ENCODE measurements at places on chromosomes 7 and 10.

GRCh38 chr10:24821986-24822385 lies 98.3 kb upstream of the ARHGAP21 start:
- no peak for DNase-seq

- no peak for DNase-seq
Measured at GRCh38 chr10:52571018-52571417, 201.6 kb downstream of the MBL2 start.

DNA sequence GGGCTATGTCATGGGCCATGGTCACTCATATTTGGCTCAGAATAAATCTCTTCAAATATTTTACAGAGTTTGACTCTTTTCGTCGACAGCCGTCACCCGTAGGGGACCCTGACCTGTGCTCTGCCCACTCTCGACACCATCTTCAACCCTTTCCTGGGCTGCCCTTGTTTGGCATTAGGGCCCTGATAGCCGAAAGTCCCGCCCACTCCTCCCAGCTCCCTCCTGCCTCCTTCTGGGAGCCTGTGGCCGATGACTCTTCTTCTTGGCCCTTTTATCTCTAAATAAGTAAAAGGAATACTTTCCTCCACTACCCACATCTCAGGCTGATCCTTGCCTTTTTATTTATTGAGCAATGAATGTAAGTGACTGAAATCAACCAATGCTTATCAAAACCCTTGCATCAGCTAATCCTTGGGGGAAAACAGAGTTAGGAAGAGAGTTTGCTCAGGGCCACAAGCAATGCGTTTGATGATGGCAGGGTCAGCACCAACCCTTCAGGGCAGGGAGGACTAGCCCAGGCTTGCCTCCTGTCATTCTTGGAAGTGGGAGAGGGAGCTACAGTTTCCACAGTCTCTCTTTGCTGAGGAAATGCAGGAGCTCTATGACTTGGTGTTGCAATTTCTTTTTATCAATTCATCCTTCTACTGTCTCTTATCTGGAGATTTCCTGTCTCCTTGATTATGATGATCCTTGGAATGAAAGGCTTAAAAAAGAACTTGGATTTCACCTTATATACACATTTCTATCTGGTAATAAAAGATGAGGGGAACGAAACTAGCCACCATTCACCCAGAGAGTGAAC lies 218.2 kb upstream of the PODXL start:
- DNase-seq, result peak; percentile 13

- no peak for DNase-seq
Measured at GRCh38 chr10:43344051-43344450, 27.4 kb upstream of the FXYD4 start.

DNA sequence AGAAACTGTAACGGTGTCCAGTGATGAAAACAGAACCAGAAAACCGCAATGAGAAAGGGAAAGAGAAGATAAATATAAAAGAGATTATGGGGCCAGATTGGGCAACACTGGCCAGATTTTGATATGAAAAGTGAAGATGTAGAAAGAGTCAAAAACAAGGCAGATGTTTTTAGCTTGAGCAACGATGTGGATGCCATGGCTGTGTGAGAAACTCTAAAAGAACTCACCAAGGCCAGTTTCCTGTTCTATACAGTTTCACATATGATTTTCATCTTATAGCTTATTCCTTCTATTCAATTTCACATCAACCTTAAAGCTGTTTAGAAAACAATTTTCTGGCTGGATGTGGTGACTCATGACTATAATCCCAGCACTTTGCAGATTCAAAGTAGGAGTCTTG lies 36.3 kb downstream of the CSTF2T start:
- no peak for DNase-seq

GRCh38 chr7:32018845-32019578 lies 51.2 kb downstream of the PDE1C start:
- DNase-seq, result no peak

- DNase-seq, result no peak
Measured at GRCh38 chr10:4470231-4470835, 355.7 kb upstream of the AKR1E2 start.

DNA sequence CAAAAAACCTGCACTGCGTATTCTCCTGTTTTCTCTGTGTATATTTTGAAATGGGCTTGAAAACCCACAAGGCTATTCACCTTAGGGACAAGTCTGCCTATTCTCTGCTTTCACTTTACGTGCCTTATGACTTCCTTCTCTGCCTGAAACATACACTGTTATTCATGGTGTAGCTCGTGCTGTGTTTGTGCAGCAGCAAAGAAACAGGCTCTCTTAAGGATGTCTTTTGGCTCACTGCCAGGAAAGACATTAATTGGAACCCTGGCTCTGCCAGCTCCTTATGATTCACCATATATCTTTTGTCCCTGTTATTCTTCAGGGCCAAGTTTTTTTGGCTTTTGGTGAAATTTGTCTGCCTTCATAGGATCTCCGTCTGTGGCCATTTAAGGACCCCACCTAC lies 92.4 kb downstream of the TMEM106B start:
- no peak for DNase-seq
